ENCODE measurements at places on chromosomes 7 and 10.

GRCh38 chr7:28083164-28083997, 97.2 kb downstream of the JAZF1 start:
- DNase-seq: no peak

- no peak for DNase-seq
Measured at GRCh38 chr10:19634163-19634562, 182.1 kb upstream of the PLXDC2 start.

- DNase-seq: no peak
Measured at GRCh38 chr10:44564790-44565189, 179.9 kb upstream of the CXCL12 start.

- DNase-seq: peak; percentile 57
Measured at GRCh38 chr7:112462236-112462635, 12.0 kb downstream of the IFRD1 start.

- DNase-seq: no peak
Measured at GRCh38 chr10:112896273-112896672, 53.8 kb upstream of the TCF7L2 start.

GRCh38 chr7:51270965-51271364, 45.6 kb downstream of the COBL start:
- no peak for DNase-seq

- DNase-seq: no peak
Measured at GRCh38 chr7:5012985-5013384, 32.7 kb upstream of the RBAK start.

- DNase-seq: no peak
Measured at GRCh38 chr7:147044941-147045340, 928.3 kb downstream of the CNTNAP2 start.

DNA sequence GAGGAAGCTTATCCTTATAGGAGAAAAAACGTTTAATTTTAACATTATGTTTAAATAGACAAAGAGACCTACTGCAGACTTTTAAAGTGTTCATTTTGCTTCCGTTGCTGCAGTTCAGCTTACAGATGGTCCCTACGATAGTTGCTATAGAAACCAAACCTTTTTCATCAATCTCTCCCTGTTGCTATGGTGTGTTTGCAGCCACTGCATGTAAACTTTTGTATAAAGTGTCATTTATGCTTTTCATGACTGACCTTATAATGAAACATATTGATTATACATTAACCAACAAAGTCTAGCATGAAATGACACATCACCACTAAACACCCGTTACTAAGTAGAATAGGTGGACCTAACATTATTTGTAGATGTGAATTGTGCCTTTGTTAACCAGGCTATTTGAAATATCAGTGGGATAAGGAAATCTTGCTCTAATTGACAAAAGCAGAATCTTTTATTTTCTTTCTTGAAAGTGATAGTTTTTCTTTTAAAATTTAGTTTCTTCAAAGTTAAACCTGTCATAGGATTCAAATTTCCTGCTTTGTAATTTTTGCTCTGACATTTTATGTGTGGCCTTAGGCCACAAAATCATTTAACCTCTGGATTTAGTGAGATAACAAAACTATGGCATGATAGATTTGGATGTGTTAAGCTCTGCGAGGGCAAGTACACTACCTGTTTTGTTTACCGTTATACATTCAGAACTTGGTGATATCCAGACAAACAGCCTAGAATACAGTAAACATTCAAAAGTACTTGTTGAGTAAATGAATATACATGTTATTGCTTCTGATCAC, 64.0 kb downstream of the CACNB2 start:
- DNase-seq: no peak

- DNase-seq: no peak
Measured at GRCh38 chr10:88996927-88997326, 6.3 kb downstream of the FAS start.

DNA sequence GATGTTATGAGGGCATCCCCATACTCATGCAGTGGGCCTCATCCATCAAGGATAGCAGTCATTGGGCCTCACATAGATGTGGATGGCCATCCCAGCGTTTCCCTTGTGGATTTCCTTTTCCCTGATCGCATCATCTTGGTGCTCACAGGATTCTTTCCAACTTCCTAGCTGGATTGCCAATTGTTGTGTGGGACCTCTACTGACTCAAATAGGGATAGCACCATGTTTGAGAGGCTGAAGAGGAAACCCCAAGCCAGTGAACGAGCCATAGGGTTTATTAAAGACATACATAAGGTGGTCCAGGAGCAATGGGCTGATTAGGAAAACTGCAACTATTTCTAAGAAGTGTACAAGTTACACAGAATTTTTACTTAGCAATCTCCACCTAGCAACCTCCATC, 21.8 kb downstream of the ASZ1 start:
- DNase-seq: no peak

DNA sequence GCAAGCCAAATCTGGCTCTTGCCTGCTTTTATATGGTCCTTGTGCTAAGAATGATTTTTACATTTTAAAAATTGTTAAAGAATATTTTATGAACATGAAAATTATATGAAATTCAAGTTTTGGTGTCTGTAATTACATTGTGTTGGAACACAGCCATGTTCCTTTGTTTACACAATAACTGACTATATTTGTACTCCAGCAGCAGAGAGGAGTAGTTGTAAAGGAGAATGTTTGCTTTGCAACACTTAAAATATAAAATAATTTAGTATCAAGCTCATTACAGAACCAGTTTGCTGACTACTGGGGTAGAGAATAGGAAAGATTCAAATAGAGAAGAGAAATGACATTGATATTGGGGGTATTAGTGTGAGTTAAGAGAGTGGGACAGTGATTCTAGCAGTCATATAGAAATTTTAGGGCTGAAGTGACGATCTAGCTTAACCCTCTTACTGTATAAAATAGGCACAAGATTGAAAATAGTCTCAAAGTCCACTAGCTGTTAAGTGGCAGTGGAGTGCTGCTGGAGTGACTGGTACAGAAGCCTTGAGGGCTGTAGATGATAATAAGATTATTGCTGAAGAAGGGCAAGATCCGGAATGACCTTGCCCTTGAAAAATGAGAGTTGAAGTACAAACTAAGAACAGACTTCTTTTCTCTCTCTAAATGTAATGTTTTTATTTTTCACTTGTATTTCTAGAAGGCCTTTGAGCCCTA, 28.2 kb downstream of the SGPL1 start:
- DNase-seq: no peak

- DNase-seq: no peak
Measured at GRCh38 chr7:129702316-129702715, 90.8 kb downstream of the NRF1 start.

DNA sequence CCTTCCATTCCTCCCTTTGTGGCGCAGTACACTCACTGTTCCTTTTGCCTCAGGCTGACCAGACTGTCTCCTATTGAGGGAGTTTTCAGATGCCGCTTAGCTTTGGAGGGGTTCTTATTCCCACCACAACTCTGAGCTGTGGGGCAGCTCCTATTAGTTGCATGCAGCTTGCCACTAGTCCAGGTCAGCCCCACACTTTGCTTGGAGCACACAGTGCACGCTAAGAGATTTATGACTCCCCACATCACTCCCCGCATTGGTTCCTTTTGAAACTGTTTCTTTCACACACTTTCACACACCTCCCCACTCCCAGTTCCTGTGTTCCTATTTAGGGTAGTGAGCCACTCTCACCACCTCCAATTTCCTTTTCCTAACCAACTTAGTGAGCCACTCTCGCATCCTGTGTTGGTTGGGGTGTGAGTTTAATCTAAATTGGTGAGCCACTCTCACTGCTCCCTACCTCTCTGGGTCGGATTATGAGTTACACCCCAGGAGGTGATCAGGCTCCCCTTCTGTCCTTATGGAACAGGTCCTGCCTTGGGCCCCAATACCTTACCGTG, 10.4 kb upstream of the ZNF485 start:
- DNase-seq: no peak

GRCh38 chr10:7792541-7792940, 4.6 kb downstream of the ATP5F1C start:
- DNase-seq: no peak

DNA sequence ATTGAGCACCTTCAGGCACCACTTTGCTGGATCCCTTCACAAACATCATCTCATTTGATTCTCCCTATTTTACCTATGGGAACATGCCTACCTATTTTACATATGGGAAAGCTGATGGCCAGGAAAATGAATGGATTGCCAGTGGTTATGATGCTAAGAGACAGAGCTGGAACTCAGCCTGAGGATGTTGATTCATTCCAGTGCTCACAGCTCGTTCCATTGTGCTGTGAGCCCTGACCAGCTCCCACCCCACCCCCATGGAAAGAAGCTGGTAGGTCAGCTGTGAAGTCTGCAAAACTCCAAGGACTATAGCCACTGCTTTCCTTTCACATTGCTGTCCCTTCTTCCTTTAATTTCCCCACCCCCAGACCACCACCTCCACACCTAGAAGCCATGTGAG, 9.6 kb downstream of the UBTD1 start:
- DNase-seq: peak; percentile 36

DNA sequence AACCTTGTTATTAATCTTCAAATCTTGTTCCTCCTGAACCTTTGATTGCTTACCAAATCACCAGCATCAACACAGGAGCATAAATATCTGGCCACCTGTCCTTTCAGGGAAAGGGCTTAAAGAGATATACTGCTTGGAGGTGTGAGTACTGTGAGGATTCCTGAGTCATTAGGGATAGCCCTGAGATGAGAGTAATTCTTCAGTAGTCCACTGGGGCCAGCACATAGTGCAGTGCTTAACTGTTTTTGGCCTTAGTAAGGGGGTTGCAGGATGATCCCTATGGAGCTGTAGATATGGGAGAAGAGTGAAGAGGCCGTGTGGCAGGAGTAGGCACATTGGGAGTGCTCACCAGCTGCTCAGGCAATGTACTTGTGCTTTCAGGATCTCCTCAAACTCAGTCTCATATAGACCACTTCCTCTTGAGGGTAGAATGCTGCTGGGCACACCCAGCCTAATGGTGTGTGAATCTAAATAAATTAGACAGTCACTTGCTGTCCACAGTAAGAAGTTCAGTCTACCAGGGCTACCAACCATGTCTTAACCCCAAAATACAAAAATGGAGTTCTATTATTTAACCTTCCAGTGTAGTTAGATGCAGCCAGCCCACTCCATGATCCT, 26.5 kb upstream of the GPR141 start:
- no peak for DNase-seq

DNA sequence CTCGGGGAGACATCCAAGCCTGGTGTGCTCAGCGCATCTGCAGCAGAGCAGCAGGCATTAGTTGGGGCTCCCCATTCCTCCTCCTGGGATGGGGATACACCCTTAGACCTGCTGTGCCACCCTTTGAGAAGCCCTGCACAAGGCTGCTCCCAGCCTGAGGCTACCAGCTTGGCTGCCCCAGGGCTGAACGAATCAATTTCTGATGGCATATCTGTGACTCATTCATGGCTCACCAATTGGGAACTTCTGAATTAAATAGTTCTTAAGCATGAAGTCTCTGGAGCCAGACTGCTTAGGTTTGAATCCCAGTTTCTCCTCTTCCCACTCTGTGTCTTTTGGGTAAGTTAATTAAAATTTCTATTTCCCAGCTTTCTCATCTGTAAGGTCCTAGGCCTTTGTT, 16.3 kb upstream of the GLI3 start:
- DNase-seq: no peak

- no peak for DNase-seq
Measured at GRCh38 chr10:29181936-29182335, 106.9 kb upstream of the LYZL1 start.

GRCh38 chr10:113612154-113612553, 51.7 kb downstream of the NRAP start:
- peak; percentile 48 for DNase-seq

- DNase-seq: no peak
Measured at GRCh38 chr10:42428534-42428933, 209.8 kb downstream of the ZNF33B start.

GRCh38 chr7:137684776-137685175, 162.0 kb downstream of the DGKI start:
- no peak for DNase-seq

DNA sequence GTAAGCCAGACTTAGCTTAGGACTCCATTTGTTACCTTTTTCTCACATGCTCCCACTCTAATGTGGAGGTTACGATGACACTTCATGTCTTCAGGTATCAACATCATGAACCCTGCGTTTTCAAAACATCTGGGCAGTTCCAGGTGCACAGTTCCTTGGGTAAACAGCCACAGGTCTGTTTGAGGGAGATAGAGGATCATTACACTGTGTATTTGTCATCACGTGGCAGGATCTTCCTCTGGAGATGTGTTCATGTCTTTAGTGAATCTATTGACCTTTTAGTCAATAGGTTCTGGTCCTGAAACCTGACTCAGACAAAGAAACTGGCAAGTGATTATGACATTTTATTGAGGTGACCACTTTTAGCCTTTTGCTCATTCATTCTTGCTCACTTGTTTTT, 145.5 kb downstream of the ANKRD7 start:
- no peak for DNase-seq

GRCh38 chr7:135510592-135511183, 786 bp upstream of the CNOT4 start:
- DNase-seq: peak; percentile 52

DNA sequence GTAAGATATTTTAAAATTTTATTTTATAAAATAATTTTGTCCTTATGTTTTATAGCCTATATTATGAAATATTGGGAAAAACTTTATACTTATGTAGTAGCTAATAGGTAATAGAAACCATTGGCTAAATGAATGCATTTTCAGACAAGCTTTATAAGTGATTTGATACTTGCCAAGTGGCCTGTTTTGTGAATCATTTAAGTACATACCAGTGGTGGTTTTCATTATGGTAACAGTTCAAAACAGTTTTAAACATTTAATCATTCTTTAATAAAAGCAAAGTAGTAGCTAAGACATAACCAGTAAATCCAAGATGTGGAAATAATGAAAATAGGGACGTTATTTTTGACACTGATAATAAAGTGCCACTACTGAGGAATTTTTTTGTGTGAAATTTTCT, 182.2 kb downstream of the PHF14 start:
- DNase-seq: no peak

DNA sequence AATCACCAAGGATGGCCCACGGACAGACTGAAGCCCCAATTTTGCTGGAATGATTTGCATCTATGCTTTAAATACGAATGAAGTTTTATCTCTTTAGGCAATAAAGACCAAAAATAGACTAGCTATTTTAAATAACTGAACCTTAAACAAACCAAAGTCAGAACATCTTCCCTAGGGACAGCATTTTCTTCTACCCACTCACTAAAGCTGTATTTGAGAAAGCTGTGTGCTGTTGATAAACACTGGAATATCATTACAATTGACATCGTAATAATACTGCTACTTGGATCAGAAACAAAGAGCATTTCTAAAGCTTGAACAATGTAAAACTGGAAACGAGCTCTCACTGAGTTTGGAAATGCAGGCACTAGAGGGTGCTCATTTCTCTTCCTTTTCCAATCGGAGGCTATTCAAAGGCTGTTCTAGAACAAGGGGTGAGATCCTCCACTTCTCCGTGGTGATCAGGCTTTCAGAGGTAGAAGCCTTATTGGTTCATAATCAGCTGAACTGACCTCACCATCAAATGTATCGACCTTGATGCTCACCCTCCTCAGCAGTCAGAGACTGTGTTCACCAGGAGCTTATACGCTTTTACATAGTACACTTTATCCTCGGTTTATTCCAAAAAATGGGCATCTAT, 225.3 kb upstream of the PRSS1 start:
- DNase-seq: peak; percentile 46

DNA sequence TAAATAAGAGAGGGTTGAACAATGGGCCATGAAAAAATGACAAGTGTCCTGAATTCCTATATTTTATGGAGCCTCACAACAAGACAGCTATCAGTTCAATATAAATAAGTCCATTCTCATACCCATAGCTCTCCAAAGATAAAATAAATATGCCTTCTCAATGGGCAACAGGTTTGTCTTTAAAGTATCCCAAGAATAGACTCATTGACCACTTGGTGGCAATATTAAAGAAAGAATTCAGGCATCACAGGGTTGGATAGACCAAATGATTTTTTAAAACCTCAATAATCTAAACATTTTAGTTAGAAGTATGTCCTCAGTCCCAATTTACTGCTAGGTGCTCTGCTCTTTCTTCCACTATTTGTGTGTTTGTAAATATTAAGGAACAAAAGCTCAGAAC, 165.1 kb upstream of the WNT16 start:
- DNase-seq: no peak
